ENCODE measurements at places on chromosomes 3 and 15.

DNA sequence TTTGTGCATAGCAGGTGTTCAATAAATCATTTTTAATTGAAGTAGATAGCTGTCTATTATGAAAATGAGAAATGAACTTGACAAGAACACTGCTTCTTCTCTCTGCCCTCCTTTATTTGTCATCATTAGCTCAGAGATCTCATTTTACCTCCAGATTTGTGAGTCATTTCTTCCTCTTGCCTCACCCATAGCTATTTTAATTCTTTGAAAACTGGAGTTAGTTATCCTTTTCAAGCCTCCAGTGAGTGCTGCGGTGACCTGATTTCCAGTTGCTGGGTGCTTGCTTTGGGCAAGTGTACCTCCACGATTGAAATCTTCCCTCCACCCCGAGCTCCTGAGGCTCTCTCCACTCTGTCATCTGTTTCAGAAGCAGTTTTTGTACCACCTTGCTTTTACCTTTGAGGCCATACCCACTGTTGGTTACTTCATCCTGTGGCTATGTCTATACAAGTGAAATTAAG lies 114.6 kb downstream of the NFKBIZ start:
- DNase-seq, result no peak

- peak; percentile 91 for DNase-seq
Observed at GRCh38 chr3:15427182-15427880, at the start of the genes EAF1 and METTL6. EAF1 (plus strand) TSS chr3:15427598; CDS start chr3:15427780, 182 bp downstream. METTL6 (minus strand) TSS chr3:15427544; CDS start chr3:15426511, 1,033 bp downstream.

DNA sequence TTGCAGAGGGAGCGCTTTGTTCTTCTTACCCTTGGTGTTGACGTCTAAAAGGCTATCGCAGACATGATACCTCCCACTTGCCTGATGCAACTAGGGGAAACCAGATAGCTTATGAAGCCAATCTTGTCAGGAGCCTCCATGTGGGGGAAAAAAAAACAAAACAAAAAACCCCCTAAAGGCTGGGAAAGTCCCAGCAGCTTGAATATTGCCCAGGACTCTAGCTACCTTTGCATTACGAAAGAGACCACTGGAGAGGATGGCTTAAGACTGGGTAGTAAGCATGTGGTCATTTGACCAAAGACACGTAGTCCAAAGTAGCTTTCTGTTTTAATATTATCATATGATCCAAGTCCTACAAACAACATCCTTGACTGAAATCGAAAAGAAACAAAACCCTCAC lies 120.7 kb upstream of the WNT5A start:
- DNase-seq, result no peak

DNA sequence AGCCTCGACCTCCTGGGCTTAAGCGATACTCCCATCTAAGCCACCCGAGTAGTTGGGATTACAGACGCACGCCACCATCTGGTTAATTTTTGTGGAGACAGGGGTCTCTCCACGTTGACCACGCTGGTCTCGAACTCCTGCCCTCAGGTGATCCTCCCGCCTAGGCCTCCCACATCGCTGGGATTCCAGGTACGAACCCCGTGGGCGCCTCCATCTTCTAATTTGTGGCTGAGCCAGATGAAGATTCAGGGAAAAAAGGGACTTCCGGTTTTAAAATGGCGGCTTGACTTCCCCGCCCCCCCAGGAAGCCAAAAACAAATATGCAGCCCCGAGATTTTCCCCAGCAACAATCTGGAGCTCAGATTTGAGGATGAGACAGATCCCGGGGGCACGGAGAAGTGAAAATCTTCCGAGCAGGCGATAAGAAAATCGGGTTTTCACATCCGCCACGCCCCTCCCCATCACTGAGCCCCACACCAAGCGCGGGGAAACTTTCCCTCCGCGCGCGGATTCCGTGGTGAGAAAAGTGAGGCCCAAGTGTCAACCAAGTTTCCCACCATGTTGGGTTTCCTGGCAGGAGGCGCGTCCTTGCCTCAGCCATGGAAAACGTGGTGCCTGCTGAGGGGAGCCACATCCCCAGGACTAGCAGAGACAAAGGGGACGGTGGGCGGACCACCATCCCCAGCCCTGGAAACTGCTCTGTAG lies 15.4 kb downstream of the CHST14 start:
- DNase-seq, result no peak

DNA sequence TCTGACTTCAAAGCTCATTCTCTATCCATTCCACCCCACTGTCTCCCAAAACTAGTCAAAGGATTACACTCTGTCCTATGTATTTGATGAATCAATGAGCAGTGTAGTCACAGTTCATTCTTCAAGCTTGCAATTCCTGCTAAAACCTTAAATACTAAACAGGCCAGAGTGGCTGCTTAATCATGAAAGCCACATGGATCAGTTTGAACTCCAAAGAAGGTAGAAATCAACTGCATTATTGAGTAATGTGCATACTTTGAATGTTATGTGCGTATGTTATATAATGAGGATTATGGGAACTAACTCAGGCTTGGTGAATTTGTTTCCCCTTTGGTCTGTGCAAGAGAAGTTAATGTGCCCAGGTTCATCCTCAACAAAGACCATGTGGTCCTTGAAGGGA lies 45.4 kb downstream of the PRICKLE2 start:
- no peak for DNase-seq

- DNase-seq, result no peak
Observed at GRCh38 chr3:30258426-30259392, 347.7 kb upstream of the TGFBR2 start.

GRCh38 chr3:45986303-45986982 lies 9.2 kb downstream of the FYCO1 start:
- DNase-seq, result no peak

DNA sequence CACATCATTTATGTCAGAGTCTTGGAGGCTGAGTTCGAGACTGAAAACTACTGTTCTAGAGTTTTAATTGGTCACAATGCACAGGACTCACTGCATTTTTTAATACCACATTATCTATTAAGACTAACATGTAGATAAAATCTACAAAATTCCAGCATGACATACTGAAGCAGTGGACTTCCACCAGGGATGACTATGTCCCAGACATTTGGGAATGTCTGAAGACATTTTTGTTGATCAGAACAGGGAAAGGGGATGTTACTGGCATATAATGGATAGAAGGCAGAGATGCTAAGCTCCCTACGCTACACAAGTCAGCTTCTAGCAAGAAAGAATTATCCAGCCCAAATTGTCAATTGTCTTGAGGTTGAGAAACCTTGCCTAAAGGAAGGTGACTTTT lies 419.0 kb upstream of the TGFBR2 start:
- no peak for DNase-seq

DNA sequence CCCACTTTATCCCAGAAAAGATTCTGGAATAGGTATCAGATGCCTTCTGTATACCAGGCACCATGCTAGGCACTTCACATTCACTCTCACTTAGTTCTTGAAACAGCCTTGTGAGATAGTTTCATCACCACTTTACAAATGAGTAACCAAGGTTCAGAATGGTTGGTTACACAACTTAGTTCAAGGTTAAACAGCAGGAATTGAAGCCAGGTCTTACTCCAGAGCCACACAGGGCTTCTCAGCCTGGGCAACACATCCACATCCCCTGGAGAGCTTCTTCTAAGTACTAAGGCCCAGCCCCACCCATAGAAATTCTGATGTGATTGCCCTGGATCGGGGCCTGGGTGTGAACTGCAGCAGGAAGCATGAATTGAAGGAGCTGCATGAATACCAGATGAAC lies 18.6 kb downstream of the WHAMM start:
- no peak for DNase-seq

GRCh38 chr3:146834917-146835316 lies 229.8 kb upstream of the PLSCR5 start:
- no peak for DNase-seq

GRCh38 chr3:169992156-169992555 lies 25.5 kb downstream of the SEC62 start:
- no peak for DNase-seq

DNA sequence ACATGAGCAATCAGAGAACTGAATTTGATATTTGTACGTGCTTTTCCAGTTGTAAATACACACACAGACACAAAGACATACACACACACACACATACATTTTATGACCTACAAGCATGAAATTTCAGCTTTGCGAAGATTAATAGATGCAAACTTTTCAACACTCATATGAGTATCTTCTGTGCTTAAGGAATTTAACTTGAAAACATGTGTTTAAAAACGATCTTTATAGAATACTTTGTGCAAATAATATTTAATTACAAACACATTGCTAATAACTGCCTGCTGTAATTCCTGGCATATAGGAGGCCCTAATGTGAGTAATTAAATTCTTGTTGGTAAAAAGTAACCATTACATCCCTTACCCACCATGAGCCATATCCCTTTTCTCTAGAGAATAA lies 107.7 kb upstream of the PLSCR5 start:
- no peak for DNase-seq

- DNase-seq, result no peak
Observed at GRCh38 chr15:89149501-89150101, 61.3 kb downstream of the ABHD2 start.

- no peak for DNase-seq
Observed at GRCh38 chr3:102576651-102577050, 141.8 kb downstream of the ZPLD1 start.

- DNase-seq, result no peak
Observed at GRCh38 chr3:121481106-121481880, 64.5 kb downstream of the POLQ start.

DNA sequence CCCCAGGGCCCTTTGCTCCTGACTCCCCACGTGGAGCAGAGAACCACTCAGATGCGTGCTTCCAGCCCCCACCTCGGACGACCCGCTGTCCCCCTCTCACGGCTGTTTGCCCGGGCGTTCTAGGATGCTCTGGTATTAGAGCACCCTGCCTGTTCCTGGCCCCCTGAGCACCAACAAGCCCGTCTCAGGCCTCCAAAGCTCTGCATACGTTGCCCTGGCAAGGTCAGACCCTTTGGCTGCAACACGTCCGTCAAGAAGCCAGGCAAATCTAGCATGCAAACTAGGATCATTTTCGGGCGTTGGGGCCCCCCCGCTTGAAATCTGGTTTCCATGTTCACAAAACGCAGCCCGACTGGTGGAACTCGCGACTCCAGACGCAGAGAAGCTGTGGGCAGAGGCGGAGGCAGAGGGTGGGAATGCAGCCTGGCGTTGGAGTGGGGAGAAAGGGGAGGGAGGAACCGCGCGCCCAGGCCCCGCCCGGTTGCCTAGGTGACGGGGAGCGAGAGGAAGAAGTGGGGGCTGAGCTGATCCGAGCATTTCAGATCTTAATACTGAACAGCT lies 86.2 kb upstream of the PIAS1 start:
- DNase-seq, result peak; percentile 70

- DNase-seq, result no peak
Observed at GRCh38 chr3:33187368-33187634, 31.3 kb downstream of the SUSD5 start.

GRCh38 chr3:85535517-85535916 lies 576.7 kb downstream of the CADM2 start:
- DNase-seq, result no peak

All from HTR-8/SVneo (cell line).